ENCODE measurements at places on chromosomes 1 and 21. TPM values are rescaled to one million over a fixed set of nuclear protein-coding genes. Genes with fewer than 3 reads are reported as not detected.

GRCh38 chr21:39005502-39005787 lies 177.8 kb downstream of the PSMG1 start:
- no peak for DNase-seq

DNA sequence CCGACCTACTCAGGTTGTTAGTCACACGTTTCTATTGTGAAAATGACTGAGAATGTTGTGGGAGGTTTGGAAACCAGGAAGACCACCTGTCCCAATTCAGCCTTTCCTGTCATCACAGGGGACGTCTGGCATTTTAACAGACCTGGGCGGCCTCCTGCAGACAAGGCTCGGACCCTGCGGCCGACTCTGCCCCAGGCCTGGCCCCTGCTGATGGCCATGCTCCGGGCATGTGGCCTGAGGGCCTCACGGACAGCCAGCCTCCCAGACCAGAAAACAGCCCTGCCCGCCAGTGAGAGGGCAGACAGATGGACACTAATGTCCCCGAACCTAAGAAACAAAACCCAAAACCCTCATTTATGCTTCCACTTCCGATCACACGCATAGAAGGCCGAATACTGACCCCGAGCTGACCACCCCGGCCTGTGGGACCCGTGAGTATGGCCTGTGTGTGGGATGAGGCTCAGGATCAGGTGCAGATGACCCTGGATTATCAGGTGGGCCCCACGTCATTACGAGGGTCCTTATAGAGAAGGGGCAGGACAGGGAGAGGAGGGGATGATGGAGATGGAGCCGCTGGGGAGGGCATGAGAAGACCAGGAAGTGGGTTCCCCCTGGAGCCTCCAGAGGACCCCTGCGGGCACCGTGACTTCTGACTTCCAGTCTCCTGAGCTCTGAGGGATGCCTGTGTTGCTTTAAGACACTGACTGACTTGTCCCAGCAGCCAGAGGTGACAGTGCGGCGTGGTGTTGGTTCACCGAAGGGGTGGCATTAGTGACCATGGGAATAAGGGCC lies 9.6 kb downstream of the COL18A1 start:
- no peak for DNase-seq

- peak; percentile 60 for DNase-seq
These were observed 2.4 kb upstream of the CTTNBP2NL start for GRCh38 chr1:112393631-112393974.

KRTAP19-2 gene
- 8.2 TPM for total RNA-seq

Measured in umbilical cord (tissue), 2 donors.